Fibroblast of pulmonary artery (primary cell): ENCODE measurements at places on chromosomes 2 and 18.
A peak's percentile ranks its signal among the peaks of the same experiment; 100 is the strongest.

GRCh38 chr2:62854600-62855514 lies 149.3 kb downstream of the EHBP1 start:
- no peak for DNase-seq

- no peak for DNase-seq
Measured at GRCh38 chr2:195622966-195623365, 34.1 kb upstream of the SLC39A10 start.

DNA sequence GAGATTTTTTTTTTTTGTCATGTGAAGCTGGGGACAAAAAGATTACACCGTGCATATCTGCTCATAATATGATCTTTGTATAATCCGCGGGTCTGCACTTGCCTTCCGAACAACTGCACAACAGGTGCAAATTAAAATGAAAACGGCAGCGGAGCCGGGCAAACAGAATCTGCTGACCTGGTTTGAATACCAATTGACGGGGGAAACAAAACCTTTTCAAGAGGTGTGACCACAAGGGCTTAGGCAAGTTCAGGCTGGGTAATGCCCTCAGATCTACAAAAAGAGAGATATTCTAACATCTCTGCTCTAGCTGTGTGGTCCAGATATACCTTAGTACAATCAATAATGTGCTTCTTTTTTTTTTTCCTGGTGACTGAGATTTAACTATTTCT lies 88.5 kb downstream of the ZEB2 start:
- no peak for DNase-seq

DNA sequence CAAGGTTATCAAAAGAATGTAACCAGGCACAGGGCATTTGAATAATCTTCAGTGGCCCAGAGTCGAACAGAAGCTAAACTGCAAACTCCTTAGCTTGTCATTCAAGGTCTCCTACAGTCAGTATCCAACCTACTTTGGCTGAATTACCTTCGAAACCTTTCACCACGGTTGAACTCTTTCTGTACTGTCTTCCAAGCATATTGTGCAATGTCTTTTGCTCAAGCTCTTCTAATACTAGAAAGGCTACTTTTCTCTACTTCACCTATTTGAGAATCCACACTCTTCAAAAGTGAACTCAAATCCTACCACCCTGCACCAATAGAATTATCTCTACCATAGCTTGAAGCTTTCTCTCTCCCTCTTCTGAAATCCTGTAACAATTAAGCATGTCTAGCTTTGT lies 142.9 kb downstream of the NR4A2 start:
- DNase-seq: no peak

GRCh38 chr2:48247206-48247605 lies 282.7 kb upstream of the STON1 start:
- DNase-seq: no peak

DNA sequence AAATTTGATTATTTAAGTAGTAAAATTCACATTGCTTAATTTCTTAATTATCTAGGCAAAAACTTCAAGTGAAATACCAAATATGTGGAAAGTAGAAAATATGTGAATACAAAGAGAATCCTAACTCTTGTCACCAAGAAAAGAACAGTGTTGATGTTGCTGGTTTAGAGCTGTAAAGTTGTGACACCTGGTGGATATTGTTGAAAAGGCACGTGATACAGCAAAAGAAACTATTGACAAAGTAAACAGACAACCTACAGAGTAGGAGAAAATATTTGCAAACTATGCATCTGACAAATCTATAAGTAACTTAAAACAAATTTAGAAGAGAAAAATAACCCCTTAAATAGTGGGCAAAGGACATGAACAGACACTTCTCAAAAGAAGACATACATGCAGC lies 25.6 kb upstream of the ZC3H15 start:
- DNase-seq: peak; percentile 50

GRCh38 chr2:186044761-186045160 lies 306.2 kb downstream of the FSIP2 start:
- DNase-seq: no peak

DNA sequence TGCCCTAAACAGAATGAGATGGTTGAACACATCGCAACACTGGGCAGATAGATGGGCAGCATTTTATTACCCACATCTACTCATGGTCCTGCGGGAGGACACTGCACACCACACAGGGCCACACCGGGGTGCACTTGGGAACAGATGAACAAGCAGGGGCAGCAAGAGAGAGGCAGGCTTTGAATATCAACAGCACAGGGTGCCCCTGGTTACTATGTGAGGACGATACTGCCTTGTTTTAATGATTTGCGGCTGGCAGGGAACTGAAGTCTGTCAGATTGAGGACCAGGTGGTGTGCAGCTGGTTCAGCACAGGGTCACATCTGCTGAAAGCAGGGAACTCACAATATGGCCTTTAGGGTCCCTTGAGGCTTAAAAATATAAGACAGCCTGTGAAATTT lies 195.7 kb downstream of the PIEZO2 start:
- DNase-seq: no peak

DNA sequence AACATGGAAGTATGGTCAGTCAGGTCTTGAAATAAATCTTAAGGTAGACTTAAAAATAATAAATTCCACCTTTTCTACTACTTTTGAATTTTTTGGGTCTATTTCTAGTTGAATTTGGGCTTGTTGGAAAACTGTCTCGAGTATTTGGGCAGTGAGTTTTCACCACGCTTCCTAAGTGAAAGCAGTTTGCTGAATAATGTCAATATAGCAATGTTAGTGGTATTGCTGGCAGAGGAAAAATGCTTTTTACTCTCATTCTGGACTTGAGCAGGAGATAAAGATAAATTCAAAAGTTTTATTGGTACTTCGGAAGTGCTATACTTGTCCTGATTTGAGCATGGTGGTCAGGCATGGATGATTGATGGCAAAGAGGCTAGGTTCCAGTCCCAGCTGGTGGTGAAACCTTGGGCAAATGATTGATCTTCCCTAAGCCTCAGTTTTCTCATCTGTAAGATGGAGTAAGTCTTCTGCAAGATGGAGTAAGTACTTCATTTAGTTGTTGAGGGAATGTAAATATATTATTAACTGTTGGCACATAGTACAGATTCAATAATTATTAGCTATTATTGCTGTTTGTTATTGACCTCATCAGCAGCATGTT lies 503.5 kb upstream of the ZEB2 start:
- DNase-seq: no peak
